ENCODE measurements at places on chromosomes 16 and 17.

DNA sequence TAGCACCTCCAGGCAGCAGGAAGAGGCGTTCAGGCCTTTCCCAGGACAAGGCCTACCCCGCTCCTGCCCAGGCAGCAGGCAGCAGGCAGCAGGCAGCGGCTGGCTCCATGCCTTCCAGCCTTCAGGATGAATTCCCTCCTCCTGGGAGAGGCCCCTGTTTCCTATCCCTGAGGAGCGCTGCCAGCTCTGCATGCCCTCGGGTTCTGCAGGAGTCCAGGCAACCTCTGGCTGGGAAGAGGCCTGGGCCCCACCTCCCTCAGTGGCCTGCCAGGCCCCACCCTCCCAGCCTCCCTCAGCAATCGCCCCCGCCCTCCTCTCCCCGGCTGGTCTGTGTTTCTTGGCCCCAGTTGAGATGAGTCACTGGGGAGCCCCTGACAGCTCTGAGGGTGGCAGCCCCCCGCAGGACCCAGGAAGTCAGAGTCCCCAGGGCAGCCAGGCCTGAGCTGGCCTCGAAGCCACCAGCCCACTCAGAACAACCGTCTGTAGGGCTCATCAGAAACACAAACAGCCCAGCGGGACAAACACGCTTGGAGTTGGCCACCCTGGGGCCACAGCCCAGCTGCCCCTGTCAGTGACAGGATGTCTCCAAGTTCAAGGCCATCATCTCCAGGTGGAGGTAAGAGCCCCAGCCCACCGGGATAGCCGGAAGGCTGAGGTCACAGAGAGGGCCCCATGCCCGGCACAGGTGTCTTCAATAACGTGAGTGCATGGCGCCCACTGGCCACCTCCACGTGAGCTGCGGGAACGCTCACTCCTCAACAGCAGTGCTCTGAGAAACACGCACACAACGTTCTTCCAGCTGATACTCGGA, 39.5 kb upstream of the CIBAR2 start:
- DNase-seq, result no peak

GRCh38 chr17:13024016-13024415, 6.2 kb upstream of the ELAC2 start:
- no peak for DNase-seq

DNA sequence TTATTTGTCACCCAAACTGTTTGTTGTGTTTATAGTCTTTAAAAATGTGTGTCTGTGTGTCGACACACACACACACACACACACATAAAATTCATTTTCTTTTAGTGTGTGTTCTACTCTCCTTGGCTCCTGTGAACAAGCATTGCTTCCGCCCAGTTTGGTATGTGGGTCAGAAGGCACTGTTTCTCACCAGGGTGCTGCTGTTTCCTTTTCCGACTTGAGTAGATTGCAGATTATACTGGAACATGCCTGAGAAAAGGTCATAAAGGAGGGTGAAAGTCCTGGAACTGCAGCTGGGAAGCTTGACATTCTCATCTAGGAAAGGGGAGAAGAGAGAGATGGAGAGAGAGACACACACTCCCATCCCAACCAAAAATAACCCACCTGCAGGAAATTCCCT, 330.3 kb downstream of the BCAS3 start:
- no peak for DNase-seq

DNA sequence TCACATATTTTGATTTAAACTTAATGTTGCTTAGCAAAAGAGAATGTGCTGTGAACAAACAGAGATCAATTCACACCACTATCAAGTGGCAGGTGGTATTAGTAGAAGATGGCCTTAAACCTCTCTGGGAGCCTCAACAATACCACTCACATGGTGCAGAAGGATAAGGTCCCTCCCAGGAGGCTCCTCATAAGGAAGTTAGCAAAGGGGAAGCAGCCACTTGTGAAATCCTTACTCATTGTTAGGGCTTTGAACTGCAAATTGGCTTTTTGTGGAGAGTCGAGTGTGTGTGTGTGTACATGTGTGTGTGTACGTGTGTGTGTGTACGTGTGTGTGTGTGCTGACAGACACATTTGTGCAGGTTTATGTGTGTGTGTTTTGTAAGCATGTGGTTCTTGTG, 48.9 kb upstream of the ASIC2 start:
- DNase-seq, result no peak

GRCh38 chr16:68298907-68299561, 11.7 kb downstream of the SLC7A6OS start:
- no peak for DNase-seq

- DNase-seq, result no peak
Observed at GRCh38 chr17:45895969-45896785, 1.8 kb downstream of the MAPT start.

DNA sequence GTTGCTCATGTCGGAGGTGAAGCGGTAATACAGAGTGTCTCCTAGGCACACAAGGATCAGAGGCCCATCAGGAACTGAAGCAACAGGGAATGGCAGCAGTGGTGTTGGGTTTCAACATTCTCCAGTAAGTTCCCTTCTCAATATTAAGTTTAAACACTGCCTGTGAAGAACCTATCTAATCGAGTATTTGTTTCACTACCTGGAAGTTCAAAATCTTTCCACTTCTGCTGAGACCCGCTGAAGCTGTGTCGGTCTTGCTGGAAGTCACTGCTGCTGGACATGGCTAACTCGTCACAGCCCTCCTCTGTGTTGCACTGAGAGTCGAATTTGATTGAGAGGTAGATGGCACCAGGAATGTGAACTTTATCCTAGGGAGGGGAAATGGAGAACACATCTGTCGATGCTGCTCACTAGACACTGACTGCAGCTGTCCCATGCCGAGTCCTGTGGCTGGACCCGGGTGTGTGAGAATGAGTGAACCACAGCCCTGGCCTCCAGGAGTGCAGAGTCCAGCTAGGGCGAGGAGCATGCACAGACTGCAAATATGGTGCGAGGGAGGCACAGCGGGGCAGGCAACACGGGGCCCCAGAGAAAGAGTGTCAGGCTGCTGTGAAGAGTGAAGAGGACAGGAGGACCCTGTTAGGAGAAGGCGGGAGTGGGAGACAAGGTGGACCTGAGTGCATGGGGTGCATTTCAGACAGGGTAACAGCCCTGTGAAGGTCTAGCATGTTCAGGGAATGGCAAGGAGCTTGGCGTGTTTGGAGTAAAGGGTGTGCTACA, 50.1 kb upstream of the ATP2A3 start:
- no peak for DNase-seq

DNA sequence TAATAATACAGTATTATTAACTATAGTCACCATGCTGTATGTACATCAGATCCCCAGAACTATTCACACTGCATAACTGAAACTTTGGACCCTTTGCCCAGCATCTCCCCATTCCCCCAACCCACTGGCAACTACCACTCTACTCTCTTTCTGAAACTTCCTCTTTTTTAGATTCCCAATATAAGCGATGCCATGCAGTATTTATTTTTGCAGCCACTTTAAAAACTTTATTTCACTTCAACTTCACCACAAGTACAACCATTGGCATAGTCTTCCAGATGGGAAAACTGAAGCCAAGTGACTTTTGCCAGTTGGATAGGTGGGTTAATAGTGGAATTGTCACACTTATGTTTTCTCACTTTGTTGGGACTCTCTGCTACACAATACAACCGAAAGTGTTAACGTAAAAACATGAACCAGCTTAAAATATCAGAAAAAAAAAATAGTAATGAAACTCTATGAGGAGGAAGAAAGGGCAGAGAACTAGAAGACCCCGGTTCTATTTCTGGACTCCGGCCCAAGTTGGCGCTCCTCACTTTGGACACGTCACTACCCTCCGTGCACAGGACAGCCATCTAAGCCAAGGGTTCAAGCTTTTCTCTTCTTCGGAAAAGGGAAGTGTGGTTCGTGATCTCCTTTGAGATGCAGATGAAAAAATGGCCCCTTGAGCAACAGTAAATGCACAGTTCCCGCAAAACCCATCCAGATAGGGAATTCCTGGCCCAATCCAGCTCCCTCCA, 743 bp downstream of the SHCBP1 start:
- DNase-seq, result no peak

- DNase-seq, result no peak
Observed at GRCh38 chr17:72683506-72684404, 408.7 kb downstream of the SLC39A11 start.

DNA sequence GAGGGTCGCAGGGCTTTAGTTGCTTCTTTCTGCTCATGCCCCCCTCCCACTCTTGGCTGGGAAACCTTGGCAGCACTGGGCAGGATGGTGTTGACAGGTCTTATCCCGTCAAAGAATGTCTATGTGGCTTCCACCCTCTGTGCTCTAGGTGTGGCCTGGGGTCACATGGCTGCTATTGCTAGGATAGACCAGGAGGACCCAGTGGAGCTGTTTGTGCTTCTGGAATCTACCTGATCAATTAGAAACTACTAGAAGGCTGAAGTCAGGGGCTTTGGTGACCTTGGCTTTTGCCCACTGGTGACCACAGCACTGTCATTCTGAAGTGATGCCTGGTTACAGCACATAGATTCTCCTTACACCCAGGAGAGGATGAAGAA, 105.8 kb downstream of the CMIP start:
- DNase-seq, result no peak

GRCh38 chr17:82874011-82874835, 34.4 kb upstream of the ZNF750 start:
- no peak for DNase-seq

DNA sequence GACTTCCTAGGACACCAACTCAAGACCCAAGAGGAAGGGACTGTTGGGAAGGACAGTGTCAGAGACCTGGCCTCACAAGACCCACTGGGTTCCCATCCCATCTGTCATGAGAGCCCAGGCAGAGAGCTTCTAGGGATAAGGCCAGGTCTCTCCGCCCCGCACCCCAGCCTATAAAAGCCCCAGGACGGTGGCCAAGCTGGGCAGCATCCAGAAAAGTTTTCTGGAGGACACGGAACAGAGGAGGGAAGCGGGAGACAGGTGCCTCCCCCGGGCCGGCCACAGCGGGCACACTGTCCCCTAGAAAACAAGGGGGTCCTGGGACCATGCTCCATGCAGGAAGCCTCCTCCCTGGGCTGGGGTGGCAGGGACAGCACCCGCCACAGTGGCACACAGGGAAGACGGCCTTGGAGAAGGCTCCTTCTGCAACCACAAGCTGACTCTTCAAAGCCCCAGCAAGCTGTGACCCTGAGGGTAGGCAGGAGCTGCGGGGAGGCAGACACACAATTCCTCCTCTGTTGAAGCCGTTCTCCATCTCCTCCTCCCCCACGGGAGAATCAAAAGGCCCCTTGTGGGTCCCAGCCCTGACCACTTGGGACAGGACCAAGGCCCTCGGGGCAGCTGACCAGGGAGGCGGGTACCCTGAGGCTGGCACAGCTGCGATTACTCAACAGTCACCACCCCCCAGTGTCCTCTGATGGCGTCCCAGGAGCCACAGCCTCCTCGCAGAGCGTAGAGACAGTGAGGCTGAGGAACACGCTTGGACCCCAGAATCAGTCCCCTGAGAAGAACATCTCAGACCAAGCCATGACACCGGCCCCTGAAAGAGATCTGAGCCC, 26.1 kb downstream of the TRPV3 start:
- DNase-seq, result no peak

- no peak for DNase-seq
Observed at GRCh38 chr17:1638171-1638590, 7.4 kb downstream of the SCARF1 start.

DNA sequence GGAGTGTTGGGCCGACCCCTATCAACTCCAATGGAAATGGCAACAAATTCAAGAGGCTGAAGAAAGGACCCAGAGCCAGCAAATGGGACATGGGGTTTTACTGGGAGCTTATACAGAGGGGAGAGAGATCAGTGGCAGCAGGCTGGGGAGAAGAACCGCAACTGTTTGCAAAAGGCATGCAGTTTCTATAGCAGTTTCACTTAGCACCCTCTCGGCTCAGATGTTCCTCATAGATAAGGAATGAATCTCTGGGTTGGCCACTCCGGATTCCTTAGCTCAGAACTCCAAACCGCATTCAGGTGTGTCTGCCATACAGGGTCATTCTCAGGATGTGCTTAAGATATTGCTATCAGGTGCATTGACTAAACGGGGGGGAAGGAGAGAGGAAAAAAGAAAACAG, 71.1 kb upstream of the RPL38 start:
- no peak for DNase-seq
